ENCODE measurements at places on chromosomes 5 and 9.

DNA sequence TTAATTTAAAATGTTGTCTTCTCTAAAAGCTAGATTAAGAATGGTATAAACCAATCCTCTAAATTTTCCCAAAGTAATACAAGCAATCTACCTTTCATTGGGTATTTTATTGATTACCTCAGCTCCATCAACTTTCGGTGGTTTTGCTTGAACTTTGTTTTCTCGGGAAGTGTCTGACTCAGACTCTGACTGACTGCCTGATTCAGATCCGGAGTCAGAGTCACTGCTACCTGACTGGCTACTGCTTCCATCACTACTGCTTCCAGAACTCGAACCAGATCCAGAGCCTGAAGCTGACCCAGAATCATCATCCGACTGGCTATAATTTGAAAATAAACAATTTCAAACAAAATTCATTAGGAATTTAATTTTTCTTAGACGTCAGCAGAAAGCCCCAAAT lies 24.0 kb downstream of the CHD1 start:
- no peak for DNase-seq

DNA sequence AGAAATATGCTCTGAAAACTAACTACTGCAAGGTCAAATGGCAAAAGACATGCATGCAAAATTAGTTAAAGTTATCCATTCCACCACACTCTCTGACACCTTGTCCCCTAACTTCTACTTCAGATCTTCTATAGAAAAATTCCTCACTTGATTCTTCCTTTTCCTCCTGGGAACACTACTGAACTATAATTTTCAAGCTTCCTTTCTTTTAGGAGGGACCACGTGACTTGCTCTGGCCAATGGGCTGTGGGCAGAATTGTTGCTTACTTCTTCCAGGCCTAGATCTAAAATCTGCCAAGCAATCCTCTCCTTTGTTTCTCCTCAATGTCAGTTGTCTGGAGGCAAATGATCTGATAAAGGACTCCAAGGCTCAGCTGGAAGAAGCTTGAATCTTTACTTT lies 441.0 kb downstream of the CDK5RAP2 start:
- no peak for DNase-seq

GRCh38 chr9:106890608-106891007 lies 27.6 kb downstream of the ZNF462 start:
- DNase-seq = no peak

GRCh38 chr9:121608168-121608853 lies 43.1 kb upstream of the DAB2IP start:
- no peak for DNase-seq

DNA sequence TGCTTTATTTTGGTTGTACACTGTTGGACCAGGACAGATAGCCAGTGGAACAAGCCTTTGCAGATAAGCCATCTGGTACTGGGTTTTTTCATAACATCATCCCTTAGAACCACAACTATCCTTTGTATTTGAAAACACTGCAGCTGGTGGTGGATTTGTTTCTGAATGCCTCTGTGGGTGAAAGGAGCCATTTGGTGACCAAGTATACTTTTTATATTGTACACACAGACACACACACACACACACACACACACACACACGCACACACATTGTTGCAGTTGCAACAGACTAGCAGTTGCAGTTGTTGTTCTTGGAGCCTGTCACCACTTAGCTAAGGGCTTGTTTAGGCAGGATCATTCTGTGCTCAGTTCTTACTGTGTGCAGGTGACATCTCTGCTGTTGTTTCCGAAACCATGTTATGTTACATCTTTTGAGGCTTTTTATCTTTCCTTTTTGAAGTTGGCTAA lies 22.9 kb upstream of the CAVIN4 start:
- peak; percentile 70 for DNase-seq

- DNase-seq = no peak
Measured at GRCh38 chr9:84123648-84124406, 143.2 kb downstream of the RMI1 start.

DNA sequence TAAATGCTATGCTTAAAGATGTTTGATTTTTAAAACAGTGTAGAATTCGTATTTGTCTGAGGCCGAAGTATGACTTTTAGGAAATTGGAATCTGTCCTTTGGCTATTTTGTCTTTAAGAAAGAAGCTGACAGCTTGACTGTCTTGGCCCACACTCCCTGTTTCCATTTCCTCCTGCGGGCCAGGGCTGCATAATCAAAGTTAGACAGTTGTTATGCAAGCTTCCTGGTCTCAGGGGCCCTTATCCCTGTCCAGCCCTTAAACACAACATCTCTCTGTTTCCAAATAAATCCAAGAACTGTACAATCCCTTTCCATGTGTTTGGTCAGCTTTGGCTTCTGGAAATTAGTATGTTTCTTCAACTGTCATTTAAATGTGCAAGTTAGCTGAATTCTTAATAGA lies 54.6 kb upstream of the ECM2 start:
- no peak for DNase-seq

- DNase-seq = no peak
Measured at GRCh38 chr9:116701940-116702642, 15.0 kb downstream of the TRIM32 start.

- DNase-seq = no peak
Measured at GRCh38 chr9:130414081-130414731, 30.6 kb upstream of the ASS1 start.

DNA sequence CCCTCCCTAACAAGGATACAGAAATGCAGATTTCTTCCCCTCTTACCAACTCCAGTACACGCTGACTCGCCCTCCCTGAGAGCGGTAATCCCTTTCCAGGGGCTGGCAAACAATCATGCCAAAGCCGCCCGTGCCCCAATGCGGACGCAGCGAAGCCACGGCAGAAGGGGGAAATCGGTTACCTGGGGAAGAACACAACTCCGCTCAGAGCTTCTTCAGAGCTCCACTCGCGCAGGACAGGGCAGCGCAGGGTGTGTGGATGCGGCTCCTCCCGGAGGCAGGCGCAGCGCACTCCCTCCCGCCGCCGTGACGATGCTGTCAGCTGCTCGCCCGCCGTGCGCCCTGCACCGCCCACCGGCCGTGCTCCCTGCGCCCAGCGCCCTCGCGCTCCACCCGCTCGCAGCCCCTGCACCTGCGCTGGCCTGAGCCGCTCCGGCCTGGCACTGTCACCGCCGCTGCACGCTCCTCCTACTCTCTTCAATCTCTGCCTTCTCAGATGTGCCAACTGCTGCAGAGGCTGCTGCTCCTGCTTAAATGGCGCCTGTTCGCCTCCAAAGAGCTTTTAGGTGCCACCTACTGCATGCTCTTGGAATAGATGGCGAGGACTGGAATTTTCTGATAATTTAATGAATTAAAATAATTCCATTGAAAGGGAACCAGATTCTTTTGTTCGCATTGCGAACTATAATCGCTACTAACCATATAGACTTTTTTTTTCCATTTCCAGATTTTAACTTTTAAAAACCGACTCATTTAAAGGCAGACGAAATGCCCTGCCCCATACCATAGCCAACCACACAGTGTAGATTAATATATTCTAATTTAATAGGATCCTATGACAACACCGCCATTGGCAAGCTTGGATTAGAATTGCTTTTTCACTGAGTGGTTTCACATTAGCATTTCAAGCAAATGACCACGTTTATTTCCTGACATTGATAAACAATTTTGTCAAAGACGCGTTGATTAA lies at the start of gene DIRAS2:
Gene DIRAS2 (minus strand): TSS at position 255 of the 970 bp plus-strand sequence. CDS start 28,997 bp downstream, outside the sequence.
- peak; percentile 82 for DNase-seq

- DNase-seq = no peak
Measured at GRCh38 chr5:79151942-79152671, 40.5 kb downstream of the BHMT start.

- no peak for DNase-seq
Measured at GRCh38 chr5:159850160-159850559, 66.1 kb upstream of the ADRA1B start.

DNA sequence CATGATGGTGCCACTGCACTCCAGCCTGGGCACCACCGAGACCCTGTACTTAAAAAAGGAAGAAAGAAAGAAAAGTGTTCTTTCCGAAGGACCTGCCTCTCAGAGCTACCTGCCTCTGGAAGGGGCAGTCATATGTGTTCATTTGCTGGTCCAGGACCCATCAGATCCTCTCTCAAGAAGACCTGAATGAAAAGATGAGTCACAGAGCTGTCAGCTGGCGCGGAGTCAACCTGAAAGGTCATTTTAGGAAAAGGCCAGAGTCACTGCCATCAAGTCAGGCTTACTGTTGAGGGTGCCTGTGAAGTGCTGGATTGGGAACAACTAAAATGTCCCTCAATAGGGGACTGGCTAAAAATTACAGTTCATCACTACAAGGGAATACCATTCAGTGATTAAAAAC lies 14.9 kb upstream of the HRH2 start:
- no peak for DNase-seq

Measured in midbrain (tissue), 1 donor.